ENCODE measurements at places on chromosomes 5 and 9. TPM values are rescaled to one million over a fixed set of nuclear protein-coding genes. Genes with fewer than 3 reads are reported as not detected.

SOHLH1 gene
- not detected for total RNA-seq

CCL19 gene
- total RNA-seq: not detected

PCDHB14 gene
- total RNA-seq: 4.3 TPM

HK3 gene
- not detected for total RNA-seq

SLC6A18 gene
- total RNA-seq: not detected

ADGRV1 gene
- total RNA-seq: not detected

MRPS2 gene
- 54.2 TPM for total RNA-seq

ZNF483 gene
- total RNA-seq: 1.0 TPM

GMCL2 gene
- total RNA-seq: not detected

RPL35 gene
- total RNA-seq: 2,858 TPM

MSMP gene
- total RNA-seq: not detected

RNF180 gene
- 3.1 TPM for total RNA-seq

SLCO6A1 gene
- not detected for total RNA-seq

EDIL3 gene
- 56.0 TPM for total RNA-seq

PLK2 gene
- 230 TPM for total RNA-seq

ACSL6 gene
- total RNA-seq: not detected
